CD8-positive, alpha-beta memory T cell (primary cell): ENCODE measurements at places on chromosomes 11 and 22. TPM values are rescaled to one million over a fixed set of nuclear protein-coding genes. Genes with fewer than 3 reads are reported as not detected.

USP47 gene
- 53.8 TPM for polyA plus RNA-seq

ELP4 gene
- 18.4 TPM for polyA plus RNA-seq

DNAJB7 gene
- 0.23 TPM for polyA plus RNA-seq

CCDC117 gene
- 11.2 TPM for polyA plus RNA-seq

ANO5 gene
- polyA plus RNA-seq = not detected

ADAMTS8 gene
- polyA plus RNA-seq = not detected

DNA sequence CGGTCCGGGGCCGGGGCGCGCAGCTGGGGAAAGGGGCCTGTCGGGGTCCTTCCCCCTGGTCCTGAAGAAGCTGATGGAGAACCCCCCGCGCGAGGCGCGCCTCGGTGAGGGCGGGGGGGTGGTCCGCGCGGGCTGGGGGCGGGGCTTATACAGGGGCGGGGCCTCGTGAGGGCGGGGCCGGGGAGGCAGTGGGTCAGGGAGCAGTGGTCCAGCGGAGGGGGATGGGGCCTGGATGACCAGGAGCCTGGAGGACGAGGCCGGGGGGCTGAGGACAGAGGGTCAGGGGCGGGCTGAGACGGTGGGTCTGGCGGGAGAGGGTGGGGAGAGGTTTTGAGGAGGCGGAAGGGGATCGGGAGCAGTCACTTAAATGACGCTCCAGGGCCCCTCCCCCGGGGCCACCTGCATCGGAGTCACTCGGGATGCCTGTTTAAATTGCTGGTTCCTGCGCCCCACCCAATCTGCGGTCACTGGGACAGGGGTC is 396 bp downstream of the TEF start:
- no peaks in the 10 kb centered on the region for H3K36me3 ChIP-seq
- no peaks in the 10 kb centered on the region for H3K27me3 ChIP-seq
- H3K27ac ChIP-seq = peak overlapping the region; percentile 74

DNA sequence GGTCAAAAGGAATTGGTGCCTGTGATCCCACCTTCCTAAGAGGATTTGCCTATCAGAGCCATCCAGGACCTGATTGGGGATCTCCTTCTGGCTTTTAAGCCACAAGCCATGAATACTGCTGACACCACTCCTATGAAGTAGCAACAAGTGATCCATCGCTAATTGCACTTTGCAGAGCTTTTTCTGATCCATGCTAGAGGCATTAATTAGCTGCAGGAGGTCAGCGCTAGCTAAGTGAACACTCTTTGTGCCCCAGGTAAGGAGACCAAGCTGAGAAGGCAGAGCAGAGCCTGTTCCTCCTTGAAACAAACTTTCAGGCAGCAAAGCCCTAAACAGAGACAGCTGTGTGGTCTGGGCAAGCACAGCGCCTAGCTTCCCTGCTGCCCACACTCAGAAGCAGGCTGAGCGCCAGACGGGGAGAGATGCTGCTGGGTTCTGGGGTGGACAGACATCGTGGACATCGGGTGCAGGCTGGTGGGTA is 122.2 kb downstream of the ABTB2 start:
- no peaks in the 10 kb centered on the region for H3K27me3 ChIP-seq
- no peaks in the 10 kb centered on the region for H3K36me3 ChIP-seq
- H3K4me3 ChIP-seq = no peak overlapping the region
- H3K27ac ChIP-seq = no peak overlapping the region
- peaks cover 19% of the 10 kb centered on the region for H3K4me1 ChIP-seq
- no peak for DNase-seq

DNA sequence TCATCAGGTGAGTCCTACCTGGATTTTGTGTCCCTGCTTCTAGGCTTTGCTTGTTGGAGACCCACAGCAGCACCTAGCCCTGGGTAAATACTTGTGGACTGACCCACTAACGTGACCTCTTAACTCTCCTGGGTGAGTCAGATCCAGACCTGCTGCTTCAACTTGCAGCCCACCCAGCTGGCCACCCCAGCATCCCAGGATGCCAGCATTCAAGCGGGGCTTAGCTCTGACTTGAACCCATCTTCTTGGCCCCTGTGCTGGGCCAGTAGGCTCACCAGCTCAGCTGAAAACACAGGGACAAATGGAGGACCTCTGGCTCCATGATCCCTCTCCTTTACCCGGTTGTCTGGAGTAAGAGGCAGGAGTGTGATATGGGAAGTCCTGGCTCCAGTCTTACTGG is 33.5 kb downstream of the PARVG start:
- H3K36me3 ChIP-seq = no peaks in the 10 kb centered on the region
- no peaks in the 10 kb centered on the region for H3K27me3 ChIP-seq
- no peak overlapping the region for H3K4me3 ChIP-seq

GRCh38 chr11:35223991-35224390 is 85.0 kb downstream of the CD44 start:
- peaks cover 88% of the 10 kb centered on the region for H3K36me3 ChIP-seq
- no peak overlapping the region for H3K27ac ChIP-seq
- H3K27me3 ChIP-seq = no peaks in the 10 kb centered on the region
- no peaks in the 10 kb centered on the region for H3K4me1 ChIP-seq

DNA sequence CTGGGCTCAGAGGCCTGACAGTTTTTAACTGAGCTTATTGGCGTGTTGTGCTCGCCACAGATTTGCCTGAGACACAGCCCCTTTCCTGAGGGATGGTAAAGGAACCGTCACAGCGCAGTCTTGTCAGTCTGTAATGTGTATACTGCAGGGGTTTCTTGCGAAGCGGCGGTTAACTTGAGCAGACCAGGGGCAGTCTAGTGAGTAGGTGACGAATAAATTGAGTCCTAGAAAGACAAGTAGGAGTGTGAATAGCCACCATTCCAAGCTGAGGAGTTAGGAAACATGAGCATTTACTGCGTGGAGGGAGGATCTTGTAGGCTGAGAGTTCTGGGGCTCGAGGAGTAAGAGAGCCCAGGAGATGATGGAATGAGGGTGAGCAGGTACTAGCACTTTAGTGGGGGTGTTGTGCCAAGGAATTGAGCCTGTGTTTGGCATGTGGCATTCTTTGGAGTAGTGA is 1.4 kb downstream of the MED15 start:
- peak overlapping the region; percentile 98 for H3K4me3 ChIP-seq
- H3K27ac ChIP-seq = peak overlapping the region; percentile 99

GRCh38 chr22:31086703-31087330 is 5.7 kb downstream of the SMTN start:
- DNase-seq = no peak
- no peaks in the 10 kb centered on the region for H3K27me3 ChIP-seq
- H3K4me1 ChIP-seq = peaks cover 27% of the 10 kb centered on the region
- no peak overlapping the region for H3K4me3 ChIP-seq

- DNase-seq = no peak
- H3K4me3 ChIP-seq = no peak overlapping the region
- H3K27me3 ChIP-seq = no peaks in the 10 kb centered on the region
Observed at GRCh38 chr11:114683007-114683406, 4.7 kb downstream of the NXPE2 start.

GRCh38 chr11:17526931-17527627 is 17.1 kb downstream of the USH1C start:
- no peak overlapping the region for H3K27ac ChIP-seq
- no peaks in the 10 kb centered on the region for H3K27me3 ChIP-seq
- no peak overlapping the region for H3K4me3 ChIP-seq

- H3K36me3 ChIP-seq = no peaks in the 10 kb centered on the region
- DNase-seq = peak; percentile 8
- peak overlapping the region; percentile 41 for H3K4me3 ChIP-seq
- H3K27me3 ChIP-seq = peaks cover 16% of the 10 kb centered on the region
- H3K27ac ChIP-seq = no peak overlapping the region
Observed at GRCh38 chr11:124717786-124718651, 21.7 kb upstream of the NRGN start.

- no peaks in the 10 kb centered on the region for H3K36me3 ChIP-seq
- no peak overlapping the region for H3K27ac ChIP-seq
- no peak overlapping the region for H3K4me3 ChIP-seq
- peaks cover 3% of the 10 kb centered on the region for H3K27me3 ChIP-seq
- H3K4me1 ChIP-seq = no peaks in the 10 kb centered on the region
Observed at GRCh38 chr11:44382656-44383240, 72.8 kb upstream of the ALX4 start.

DNA sequence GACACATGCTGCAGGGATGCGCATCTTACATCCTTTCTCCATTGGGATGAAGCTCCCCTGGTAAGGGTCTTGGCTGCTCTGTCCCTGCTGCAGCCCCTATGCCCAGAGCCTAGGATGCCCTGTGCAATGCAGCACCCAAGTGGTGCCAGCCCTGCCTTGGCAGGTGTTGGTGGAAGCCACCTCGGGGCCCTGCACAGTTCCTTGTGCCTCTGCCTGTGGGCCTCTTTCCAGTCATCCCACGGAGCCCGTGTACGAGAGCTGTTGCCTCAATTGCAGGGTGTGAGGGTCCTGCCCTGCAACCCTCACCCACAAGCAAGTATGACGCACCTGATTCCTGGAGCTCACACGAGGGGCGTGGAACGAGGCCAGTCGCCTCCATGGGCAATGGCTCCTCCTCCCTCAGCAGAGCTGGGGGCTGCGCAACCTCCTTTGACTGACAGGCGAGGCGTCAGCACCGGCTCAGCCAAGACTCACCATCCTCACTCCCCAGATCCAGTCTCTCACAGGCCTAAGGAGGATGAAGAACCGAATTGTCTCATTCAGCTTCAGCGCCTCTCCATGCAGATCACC is 719.6 kb downstream of the BRD1 start:
- no peaks in the 10 kb centered on the region for H3K36me3 ChIP-seq
- DNase-seq = no peak
- no peaks in the 10 kb centered on the region for H3K27me3 ChIP-seq
- no peaks in the 10 kb centered on the region for H3K4me1 ChIP-seq

DNA sequence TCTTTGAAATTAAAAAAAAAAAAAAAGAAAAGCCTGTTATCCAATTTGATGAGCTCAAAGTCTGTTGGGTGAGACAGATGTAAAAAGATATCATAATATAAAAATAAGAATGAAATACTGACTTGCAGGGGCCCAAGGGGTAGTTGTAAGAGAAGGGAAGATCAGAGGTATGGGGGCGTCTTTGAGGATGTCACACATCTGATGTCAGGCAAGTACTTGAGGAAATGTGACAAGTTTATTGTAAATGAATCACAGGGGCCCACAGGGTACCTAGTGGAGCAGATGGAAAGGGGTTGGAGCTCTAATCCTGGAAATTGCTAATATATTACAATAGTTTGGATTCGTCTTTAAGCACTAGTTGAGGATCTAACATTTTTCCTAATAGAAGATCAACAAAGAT is 131.6 kb downstream of the MAML2 start:
- H3K36me3 ChIP-seq = no peaks in the 10 kb centered on the region
- DNase-seq = peak; percentile 57
- peaks cover 96% of the 10 kb centered on the region for H3K4me1 ChIP-seq
- peak overlapping the region; percentile 18 for H3K4me3 ChIP-seq
- no peaks in the 10 kb centered on the region for H3K27me3 ChIP-seq
- no peak overlapping the region for H3K27ac ChIP-seq

DNA sequence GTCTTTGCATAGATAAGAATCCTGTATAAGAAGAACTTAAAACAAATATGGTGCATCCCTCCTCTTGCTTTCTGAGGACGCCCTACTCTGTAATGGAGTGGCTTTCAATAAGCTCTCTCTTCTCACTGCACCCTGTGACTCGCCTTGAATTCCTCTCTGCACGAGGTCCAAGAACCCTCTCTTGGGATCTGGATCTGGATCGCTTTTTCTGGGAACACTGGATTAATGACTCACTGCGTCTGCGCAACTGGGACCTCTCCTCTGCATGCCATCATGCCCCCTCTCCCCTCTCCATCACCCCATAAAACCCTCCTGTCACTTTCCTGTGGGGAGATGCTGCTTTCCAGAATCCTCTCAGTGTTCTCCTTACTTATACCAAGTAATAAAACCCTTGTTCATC is 15.1 kb upstream of the CABP2 start:
- no peak overlapping the region for H3K27ac ChIP-seq
- H3K4me1 ChIP-seq = no peaks in the 10 kb centered on the region
- no peak for DNase-seq
- no peaks in the 10 kb centered on the region for H3K36me3 ChIP-seq

GRCh38 chr11:30504468-30504867 is 81.7 kb downstream of the MPPED2 start:
- H3K4me1 ChIP-seq = no peaks in the 10 kb centered on the region
- no peak overlapping the region for H3K4me3 ChIP-seq
- no peaks in the 10 kb centered on the region for H3K27me3 ChIP-seq
- no peak for DNase-seq
- no peaks in the 10 kb centered on the region for H3K36me3 ChIP-seq

DNA sequence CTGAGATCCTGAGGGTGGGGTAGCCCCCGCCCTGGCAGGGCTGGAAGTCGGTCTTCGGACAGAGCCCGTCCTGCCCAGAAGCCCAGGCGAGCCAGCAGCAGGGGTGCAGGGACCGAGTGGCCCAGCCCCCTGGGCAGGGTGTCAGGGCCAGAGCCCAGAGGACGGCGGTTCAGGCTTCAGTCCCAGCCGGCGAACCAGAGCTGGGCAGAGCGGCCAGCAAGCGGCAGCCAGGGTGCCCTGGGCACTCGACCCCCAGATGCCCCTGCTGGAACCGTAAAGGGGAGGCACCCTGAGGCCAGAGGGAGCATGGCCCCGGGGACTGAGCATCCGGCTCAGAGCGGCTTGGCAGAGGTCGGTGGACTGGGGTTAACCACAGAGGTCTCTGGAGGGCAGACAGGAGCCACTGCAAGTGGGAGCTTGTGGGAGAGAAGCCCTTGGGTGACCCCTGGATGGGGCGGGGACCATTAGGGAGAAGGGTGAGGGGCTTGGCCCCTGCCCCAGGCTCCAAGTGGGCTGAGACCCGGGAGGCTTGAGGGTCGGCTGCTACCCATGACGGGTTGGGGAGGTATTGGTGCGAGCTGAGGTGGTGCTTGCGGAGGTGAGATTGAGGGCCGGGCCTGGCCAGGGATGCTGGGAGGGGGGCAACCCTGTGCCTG is 15.9 kb downstream of the LSP1 start:
- no peaks in the 10 kb centered on the region for H3K36me3 ChIP-seq
- H3K4me3 ChIP-seq = no peak overlapping the region
- DNase-seq = no peak
- no peaks in the 10 kb centered on the region for H3K27me3 ChIP-seq
- no peak overlapping the region for H3K27ac ChIP-seq
- H3K4me1 ChIP-seq = peaks cover 42% of the 10 kb centered on the region

DNA sequence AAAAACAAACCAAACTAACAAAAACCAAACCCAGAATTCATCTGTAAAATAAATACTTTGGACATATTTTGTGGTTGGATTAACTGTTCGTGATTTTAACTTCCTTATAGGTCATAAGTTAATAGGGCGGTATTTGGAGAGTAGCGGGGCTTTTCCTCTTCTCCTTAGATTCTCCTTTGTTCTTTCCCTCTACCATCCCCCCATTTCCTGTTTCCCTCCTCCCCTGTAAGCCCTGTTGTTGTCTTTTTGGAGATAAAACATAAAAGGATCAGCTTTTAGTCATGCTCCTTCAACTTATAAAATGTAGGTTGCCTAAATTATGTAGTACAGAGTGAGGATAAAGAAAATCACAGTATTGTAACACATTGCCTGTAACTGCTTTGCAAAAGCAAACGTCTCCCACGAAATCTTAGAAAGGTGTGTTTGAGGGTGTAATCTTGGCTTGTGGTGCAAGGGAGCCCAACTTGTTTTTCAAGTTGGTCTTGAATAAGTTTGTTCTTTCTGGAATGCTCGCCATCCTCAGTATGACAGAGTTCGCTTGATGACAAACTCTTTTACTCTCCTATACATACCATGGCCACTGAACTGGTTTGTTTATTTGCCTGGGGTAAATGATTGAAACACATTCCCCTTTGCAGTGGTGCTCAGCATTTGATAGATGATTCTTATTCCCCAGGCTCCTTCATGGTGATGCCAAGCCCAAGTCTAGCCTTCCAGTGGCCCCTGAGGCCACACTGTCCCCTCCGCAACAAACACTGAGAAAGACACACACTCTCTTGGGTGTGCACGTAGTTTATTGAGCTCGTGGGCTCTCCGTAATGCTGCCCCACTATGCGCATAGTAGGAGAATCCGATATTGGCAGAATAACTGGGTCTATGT is 49.4 kb downstream of the TEAD1 start:
- no peak for DNase-seq
- H3K4me1 ChIP-seq = peaks cover 5% of the 10 kb centered on the region
- H3K27me3 ChIP-seq = peaks cover 14% of the 10 kb centered on the region
- H3K4me3 ChIP-seq = no peak overlapping the region
- H3K27ac ChIP-seq = no peak overlapping the region
- H3K36me3 ChIP-seq = no peaks in the 10 kb centered on the region
